ENCODE measurements at places on chromosomes 12 and 14.
A peak's percentile ranks its signal among the peaks of the same experiment; 100 is the strongest.

DNA sequence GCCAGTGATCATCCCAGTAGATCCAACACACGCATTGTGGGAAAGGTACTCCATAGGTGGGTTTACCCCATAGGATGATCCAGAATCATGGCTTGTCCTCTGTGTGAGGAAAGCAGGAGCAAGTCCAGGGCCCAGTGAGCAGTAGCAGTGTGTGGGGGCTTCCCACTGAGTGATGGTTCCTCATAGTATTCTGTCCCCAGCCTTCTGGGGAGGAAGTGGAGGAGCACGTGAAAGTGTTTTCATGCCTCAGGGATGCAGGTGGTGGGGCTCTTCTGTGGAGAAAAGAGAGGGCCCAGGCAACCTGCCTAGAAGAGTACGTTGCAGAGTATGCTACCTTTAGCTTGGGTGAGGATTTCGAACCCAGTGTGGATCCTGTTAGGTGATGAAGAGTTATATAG, 56.5 kb downstream of the SUSD6 start:
- DNase-seq: no peak

DNA sequence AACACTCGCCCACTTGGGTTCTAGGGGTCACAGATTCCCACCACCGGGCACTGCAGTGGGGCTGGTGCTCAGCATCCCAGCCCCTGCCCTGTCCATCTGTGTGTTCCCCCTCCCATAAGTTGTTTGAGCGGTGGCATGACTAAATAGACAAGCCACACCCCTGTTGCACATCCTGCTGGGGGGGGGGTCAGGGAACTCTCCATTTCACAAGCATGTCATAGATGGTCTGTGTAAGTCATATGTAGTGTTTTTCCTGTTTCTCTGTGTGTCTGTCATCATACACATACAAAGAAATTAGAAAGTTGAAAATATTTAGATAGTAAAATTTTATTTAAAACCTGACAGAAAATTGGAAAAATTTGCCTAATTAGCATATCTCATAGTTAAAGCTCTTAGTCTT, 270.2 kb downstream of the IPO8 start:
- no peak for DNase-seq

GRCh38 chr14:56088941-56089340, 29.3 kb upstream of the PELI2 start:
- DNase-seq: no peak

GRCh38 chr14:48731260-48731659, 854.9 kb downstream of the RPS29 start:
- DNase-seq: no peak

GRCh38 chr14:99347561-99347960, 75.6 kb upstream of the BCL11B start:
- no peak for DNase-seq

DNA sequence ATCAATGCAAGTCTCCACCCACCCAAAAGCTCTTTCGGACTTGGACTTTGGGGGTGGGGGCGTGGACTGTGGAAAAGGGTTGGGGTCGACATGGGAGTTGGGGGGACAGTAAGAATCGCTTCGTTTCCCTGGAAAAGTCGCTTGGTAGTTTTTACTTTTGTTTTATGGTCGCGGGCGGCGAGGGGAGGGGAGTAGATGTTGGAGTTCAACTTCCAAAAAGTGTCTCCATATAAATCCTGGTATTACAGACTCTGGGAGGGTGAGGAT, 568 bp upstream of the BCL11B start:
- no peak for DNase-seq

DNA sequence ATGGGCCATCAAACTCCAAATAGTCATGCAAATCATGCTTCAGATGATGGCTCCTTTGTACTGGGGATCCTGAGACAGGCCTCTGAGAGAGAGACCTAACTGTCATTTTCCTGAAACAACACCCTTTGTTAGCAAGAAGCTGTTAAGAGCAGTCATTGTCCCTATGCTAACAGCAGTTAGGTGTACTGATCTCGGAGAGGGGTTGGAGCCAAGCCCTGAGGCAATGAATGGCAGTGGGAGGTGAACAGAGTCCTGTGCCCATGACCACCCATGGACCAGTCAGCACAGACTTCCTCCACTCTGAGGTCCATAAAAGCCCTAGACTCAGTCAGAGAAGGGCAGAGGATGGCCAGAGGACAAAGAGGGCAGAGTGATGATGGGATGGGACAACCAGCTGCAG, 747.6 kb upstream of the LRFN5 start:
- no peak for DNase-seq

- peak; percentile 24 for DNase-seq
These were observed 101.9 kb downstream of the SETD3 start for GRCh38 chr14:99378782-99379214.

DNA sequence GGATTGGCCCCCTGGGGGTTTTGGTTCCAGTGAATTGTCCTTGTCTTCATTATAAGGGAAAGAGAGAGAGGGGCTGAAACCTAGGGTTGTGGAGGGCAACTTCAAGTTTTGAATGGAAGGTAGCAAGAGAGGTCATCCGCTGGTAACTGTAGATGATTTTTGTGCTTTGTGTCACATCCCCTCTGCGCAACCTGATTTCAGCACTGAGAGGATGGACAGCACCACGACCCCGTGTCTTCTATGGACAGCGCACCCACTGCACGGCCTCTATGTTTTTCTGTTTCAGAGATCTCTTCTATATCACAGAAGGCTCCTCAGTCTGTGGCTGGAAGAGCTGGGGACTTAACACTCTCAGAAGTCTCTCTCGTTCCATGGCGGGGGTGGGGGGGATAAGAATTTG, 127.0 kb upstream of the RPH3A start:
- DNase-seq: peak; percentile 11

- DNase-seq: peak; percentile 93
These were observed 190.8 kb upstream of the TMEM132C start for GRCh38 chr12:128076188-128076587.

- DNase-seq: no peak
These were observed 437.0 kb downstream of the FSCB start for GRCh38 chr14:44070046-44070445.

GRCh38 chr12:43776498-43776897, 17.7 kb downstream of the IRAK4 start:
- DNase-seq: peak; percentile 28

DNA sequence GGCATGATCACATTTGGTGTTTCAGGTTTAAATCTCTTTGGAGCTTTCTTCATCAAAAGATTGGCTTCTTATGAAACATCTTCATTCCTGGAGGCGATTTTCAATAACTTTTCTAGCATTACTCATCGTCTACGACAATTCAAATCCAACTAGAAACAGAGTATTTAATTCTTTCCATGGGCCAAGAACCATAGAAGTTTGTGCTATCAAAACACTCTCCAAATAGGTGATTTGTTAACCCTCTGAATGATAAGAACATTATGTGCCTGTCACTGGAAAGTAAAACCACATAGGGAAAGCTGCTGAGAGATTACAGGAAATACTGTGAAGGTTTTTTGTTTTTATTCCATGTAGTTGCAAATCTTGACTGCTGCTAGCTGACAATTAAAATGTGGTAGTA, 6.9 kb upstream of the DCN start:
- DNase-seq: peak; percentile 86

- no peak for DNase-seq
These were observed 24.4 kb upstream of the DHRS4 start for GRCh38 chr14:23929136-23929535.

- DNase-seq: no peak
These were observed 13.5 kb upstream of the NRDE2 start for GRCh38 chr14:90345239-90345557.

DNA sequence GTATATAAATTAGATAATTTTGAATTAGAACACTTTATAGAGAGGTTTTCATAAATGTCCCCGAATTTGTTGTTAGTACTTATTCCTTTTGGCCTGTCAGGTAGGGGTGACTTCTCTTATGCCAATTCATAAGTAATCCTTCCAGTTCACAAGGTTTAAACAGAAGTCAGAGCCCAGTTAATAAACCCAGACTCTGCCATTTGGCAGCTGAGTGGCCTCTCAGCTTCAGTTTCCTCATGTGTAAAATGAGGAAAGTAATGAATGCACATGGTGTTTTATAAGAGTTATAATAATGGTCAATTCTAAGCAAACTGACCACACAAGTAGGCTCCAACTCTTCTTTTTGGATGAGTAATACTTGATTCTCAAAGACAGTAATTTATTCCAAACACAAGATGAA, 10.3 kb downstream of the MTERF2 start:
- no peak for DNase-seq

DNA sequence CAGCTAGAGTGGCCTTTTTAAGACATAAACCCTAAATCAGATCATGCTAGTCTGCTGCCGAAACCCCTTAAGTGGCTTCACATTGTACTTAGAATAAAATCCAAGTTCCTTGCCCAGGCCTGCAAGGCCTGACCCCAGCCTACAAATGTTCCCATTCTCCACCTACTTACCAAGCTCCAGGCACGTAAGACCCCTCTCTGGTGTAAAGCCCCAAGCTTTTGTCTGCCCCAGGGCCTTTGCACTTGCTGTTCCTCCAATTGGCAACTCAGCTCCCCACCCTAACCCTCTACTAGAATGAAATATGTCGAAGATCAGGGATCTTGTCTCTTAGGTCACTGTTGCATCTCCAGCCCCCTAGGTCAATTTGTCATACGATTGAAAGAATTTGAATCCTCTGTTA, 27.1 kb upstream of the MED13L start:
- no peak for DNase-seq

GRCh38 chr12:95762123-95762785, 28.3 kb downstream of the NTN4 start:
- no peak for DNase-seq

DNA sequence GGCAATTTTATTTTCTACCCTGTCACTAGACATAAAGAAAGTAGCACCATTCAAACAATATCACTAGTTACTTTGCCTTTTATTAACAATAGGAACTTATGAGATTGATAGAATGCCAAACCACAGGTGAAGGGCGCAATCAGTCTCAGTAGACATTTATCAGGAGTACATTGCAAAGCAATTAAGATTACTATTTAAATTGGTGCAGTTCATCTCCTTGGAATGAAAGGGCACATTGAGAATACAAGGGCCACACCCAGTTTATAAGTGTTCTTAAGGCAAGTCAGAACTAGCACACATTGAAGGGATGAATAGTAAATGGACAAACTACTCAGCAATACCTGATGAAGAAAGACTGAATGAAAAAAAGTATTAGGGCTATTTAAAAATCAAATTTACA, 601.4 kb downstream of the C12orf50 start:
- DNase-seq: peak; percentile 15

DNA sequence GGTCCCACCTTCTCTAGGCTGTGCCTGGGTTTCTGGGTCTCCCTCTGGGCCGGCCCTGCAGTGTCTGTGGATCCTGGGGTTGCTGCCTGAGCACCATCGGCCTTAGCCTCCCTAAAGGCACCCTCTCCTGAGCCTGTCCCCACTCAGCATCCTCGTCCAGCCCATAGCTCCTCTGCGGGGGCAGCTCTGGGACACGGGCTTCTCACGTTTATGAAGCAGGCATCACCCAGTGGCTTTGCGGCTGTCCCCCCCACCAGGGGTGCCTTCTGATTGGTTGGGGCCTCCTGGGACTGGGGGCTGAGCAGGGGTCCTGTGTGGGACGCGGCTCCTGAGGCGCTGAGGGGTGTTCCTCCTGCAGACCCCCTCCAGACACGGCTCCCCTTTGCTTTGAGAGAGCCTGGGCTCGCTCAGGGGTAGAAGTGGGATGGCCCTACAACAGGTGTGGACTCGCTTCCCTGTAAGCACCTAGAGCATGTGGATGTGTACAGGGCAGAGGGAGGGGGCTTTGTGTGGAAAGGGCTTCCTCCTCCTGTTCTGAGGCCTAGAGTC, 10.7 kb downstream of the ULK1 start:
- no peak for DNase-seq

DNA sequence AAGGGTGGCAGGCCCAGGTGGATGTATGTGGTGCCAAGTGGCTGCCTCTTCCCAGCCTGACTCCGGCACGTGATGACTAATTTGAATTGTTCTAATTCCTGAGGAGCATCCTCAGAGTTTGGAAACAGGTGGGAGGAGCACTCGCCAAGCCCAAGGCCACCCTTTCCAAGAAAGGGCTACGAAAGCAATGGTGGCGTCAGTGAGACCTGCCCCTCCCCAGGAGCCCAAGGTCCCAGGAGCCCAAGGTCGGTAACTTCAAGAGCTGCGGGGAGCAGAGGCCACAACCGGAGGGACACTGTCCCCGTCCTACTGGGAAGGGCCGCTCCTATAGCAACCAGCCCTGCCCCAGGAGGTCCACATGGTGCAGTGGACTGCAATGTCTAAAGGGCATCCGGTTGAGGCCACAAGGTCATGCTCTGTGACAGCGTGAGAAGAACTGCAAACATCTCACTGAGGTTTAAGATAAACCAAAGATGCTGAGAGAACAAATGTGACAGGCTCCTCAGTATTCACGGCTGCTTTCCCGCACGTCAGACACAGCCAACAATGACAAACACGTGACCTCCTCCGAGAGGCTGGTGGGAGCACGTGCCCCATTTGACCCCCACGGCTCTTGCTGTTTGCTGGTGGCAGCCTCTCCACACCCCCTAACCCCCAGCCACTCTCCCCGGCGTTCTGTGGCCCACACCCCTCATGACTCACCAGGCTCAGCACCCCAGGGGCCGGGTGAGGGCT, 79.6 kb downstream of the ITPK1 start:
- peak; percentile 21 for DNase-seq

DNA sequence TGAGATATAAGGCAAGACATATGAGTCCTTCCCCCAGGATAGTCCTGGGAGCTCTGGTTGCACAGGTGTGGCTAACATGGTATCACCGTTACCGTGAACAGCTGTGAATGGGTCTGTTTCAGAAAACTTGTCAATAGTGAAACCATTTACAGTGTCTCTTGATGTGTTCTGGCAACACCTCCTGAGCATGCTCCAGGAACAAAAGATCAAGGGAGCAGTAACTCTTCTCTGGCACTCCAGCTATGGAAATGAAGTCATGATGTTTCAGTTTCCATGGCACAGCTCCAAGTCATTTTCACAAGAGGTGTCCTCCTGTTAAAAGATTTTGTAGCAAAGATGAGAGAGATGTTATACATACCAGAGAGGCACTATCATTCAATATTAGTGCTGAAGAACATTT, 253.7 kb downstream of the SNAPC1 start:
- DNase-seq: peak; percentile 70

- no peak for DNase-seq
These were observed 267.3 kb upstream of the SRRM4 start for GRCh38 chr12:118714051-118714460.

GRCh38 chr12:107782067-107782466, 7.6 kb downstream of the ASCL4 start:
- no peak for DNase-seq

GRCh38 chr14:103805708-103806107, 41.7 kb downstream of the PPP1R13B start:
- DNase-seq: peak; percentile 5
